ENCODE measurements at places on chromosomes 7 and 10. TPM values are rescaled to one million over a fixed set of nuclear protein-coding genes. Genes with fewer than 3 reads are reported as not detected.

CNNM2 gene
- total RNA-seq, result 4.5 TPM

GIMAP6 gene
- total RNA-seq, result not detected

CABCOCO1 gene
- total RNA-seq, result 0.79 TPM

ZNF33A gene
- 7.9 TPM for total RNA-seq

LIPN gene
- total RNA-seq, result not detected

TMEM270 gene
- 0.13 TPM for total RNA-seq

EPDR1 gene
- 78.2 TPM for total RNA-seq

CLRN3 gene
- total RNA-seq, result not detected

HOXA13 gene
- total RNA-seq, result 2.0 TPM

WDR37 gene
- total RNA-seq, result 7.9 TPM

PLEKHA8 gene
- total RNA-seq, result 4.9 TPM

PRTFDC1 gene
- total RNA-seq, result 17.7 TPM

CNPY1 gene
- not detected for total RNA-seq

SFRP5 gene
- total RNA-seq, result 2.7 TPM

GRID2IP gene
- not detected for total RNA-seq

AKR1C2 gene
- total RNA-seq, result 3,638 TPM

SUN3 gene
- 0.09 TPM for total RNA-seq

RABGEF1 gene
- total RNA-seq, result 25.1 TPM

TMEM213 gene
- not detected for total RNA-seq

GIMAP8 gene
- total RNA-seq, result not detected

MACC1 gene
- not detected for total RNA-seq

PNLIPRP2 gene
- not detected for total RNA-seq

CRHR2 gene
- 0.06 TPM for total RNA-seq

UTF1 gene
- total RNA-seq, result not detected

RNF32 gene
- 1.3 TPM for total RNA-seq

GATA3 gene
- total RNA-seq, result 4.9 TPM

ZFAND2A gene
- 52.2 TPM for total RNA-seq

SPDYE2 gene
- total RNA-seq, result not detected

CFAP70 gene
- 0.18 TPM for total RNA-seq

CHST3 gene
- total RNA-seq, result 51.0 TPM
